ENCODE measurements at places on chromosomes 2 and 18.

- no peak for DNase-seq
Measured at GRCh38 chr2:11919953-11920352, 173.5 kb downstream of the LPIN1 start.

GRCh38 chr2:6826081-6826913 is 39.4 kb downstream of the CMPK2 start:
- no peak for DNase-seq

DNA sequence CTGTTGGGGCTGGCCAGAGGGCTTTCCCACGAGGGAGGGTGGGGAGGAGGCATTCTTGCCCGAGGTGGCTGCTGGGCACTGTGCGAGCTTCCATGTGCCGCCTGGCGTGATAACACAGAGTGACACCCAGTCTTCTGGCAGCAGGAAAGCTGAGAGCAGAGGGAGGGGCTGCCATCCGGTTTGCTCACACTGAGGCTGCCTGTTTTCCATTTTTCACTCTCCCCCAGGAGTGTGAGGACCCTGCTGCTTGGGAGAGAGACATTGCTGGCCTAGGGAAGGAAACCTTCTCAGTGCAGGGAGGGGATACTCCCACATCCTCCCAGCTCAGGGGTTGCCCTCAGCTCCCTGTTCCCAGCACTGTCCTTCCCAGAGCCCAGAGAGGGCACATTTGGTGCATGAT is 73.1 kb downstream of the INHBB start:
- DNase-seq = no peak

DNA sequence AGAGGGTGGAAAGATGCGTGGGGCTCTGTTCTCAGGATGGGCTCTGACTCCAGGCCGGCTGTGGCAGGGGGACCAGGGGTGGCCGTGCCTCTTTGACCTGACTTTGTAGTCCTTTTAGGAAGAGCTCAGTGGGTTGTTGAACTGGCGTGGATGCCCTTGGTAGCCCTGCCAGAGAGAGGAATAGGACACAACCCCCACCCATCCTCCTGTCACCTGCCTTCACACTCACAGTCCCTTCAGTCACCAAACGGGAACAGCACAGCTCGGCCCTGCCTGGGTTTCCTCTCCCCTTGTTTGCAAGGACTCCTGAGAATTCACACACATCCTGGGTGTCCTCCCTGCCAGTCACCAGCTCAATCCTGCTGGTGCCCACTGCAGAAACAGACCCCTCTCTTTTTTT is 20.1 kb upstream of the MRPL33 start:
- DNase-seq = no peak

GRCh38 chr2:75130171-75130570 is 69.1 kb downstream of the TACR1 start:
- DNase-seq = no peak

- no peak for DNase-seq
Measured at GRCh38 chr2:8536686-8537561, 144.9 kb upstream of the ID2 start.

DNA sequence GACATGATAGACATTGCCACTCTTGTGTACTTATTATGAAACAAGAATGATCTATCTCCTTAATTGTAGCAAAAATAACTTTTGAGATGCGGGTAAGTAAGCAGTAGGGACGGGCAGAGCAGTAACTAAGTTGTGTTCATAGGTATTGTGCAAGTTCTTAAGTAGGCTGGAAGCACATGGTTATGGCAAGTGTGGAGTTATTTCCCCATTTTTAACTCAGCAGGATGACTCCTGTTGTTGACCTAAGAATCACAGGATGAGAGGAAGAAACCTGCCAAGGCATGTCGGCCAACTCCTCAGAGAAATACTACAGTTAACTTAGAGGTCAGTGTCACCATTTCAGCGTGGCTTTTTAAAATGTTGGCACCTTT is 51.1 kb upstream of the FN1 start:
- DNase-seq = no peak

DNA sequence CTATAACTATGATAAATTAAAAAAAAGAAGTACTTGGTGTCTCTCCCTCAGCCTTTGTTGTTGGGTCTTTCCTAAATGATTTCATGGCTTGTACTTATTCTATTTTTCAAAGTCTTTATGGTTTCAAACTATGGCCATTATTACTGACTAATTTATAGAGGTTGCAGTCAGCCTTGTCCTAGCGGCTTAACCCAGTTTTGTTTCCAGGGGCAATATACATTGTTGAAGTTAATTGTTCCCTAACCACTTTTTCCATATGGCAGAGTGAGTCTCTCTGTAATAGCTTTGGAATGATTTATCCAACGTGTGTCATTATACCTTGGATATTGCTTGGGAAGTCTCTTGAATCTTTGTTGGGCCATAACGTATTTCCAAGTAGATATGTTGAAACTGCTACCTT is 408.8 kb downstream of the HRH4 start:
- no peak for DNase-seq

DNA sequence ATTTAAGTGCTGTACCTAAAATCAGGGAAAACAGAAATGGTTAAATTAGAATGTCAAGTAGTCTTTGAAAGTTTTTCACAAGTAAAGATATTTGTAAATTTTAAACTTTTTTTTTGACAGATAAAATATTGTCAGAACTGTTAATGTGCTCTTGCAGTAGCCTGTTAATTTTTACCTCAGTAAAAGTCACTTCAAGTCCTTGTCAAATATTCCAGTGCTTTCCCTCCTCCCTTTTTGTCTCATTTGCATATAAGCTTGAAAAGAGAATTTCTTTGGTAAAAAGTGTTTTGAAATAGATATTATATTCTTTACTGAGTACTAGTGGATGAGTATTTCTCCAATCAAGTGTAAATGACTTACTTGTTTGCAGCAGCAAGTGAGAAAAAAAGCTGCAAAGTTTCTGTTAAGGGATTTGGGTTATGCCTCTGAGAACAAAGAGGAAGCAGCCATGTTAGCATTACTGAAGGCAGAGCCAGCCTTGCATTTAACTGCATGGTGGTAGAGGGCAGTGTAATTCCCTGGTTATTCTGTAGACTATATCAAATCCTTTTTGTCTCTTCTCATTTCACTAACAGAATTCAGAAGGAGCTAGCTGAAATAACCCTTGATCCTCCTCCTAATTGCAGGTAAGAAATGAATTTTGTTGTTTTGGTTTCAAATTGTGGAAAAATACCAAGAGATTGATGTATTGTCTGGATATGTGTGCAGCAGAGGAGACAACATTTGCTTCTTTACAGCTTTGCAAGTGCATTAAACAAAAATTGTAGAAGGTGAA is 3.2 kb downstream of the UBE2E3 start:
- no peak for DNase-seq

GRCh38 chr2:157761520-157761919 is 114.6 kb downstream of the ACVR1 start:
- DNase-seq = no peak

DNA sequence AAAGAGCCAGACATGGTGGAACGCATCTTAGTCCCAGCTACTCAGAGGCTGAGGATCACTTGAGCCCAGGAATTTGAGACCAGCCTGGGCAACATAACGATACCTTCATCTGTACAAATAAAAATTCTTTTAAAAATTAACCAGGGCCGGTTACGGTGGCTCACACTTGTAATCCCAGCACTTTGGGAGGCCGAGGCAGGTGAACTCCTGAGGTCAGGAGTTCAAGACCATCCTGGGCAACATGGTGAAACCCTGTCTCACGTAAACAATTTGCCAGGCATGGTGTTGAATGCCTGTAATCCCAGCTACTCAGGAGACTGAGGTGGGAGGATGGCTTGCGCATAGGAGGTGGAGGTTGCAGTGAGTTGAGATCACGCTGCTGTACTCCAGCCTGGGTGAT is 25.8 kb upstream of the KCNG3 start:
- DNase-seq = no peak

- DNase-seq = no peak
Measured at GRCh38 chr2:237529452-237530402, 36.6 kb upstream of the PRLH start.

DNA sequence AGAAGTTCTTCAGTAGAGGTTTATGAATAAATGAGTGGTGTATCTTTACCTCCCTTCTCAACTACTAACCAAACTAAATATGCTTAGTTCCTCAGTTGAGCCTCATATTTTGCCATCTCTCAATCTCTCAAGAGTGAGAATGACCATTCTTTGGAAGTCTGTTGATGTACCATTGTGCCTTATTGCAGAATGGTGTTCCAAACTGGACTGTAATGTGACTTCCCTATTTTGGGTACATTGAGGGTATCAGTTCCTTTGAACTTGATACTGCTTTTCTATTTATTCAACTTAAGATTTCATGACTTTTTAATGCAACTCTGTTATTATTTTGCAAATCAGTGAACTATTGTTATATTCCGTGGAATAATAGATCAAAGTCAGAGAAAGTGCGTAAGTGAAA is 159.4 kb downstream of the PTPRM start:
- DNase-seq = no peak

GRCh38 chr2:206418968-206419367 is 24.4 kb upstream of the ADAM23 start:
- no peak for DNase-seq

DNA sequence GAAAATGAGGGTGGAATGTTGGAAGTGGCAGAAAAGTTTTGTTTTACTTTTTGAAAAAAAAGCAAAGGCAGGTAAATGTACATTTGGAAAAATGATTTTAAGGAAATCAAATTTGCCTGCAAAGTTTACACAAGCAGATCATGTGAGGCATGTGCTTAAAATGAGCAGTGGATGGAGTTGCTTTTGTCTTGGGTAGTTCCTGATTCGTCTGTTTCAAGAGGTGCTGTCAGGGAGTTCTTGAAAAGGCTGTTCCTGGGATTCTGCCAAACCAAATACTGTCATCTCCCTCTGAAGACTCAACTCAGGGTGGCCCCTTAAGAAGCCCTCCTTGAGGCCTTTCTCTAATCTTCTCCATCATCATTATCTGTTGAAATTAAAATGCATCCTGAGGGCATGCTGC is 59.0 kb downstream of the TACR1 start:
- DNase-seq = no peak

DNA sequence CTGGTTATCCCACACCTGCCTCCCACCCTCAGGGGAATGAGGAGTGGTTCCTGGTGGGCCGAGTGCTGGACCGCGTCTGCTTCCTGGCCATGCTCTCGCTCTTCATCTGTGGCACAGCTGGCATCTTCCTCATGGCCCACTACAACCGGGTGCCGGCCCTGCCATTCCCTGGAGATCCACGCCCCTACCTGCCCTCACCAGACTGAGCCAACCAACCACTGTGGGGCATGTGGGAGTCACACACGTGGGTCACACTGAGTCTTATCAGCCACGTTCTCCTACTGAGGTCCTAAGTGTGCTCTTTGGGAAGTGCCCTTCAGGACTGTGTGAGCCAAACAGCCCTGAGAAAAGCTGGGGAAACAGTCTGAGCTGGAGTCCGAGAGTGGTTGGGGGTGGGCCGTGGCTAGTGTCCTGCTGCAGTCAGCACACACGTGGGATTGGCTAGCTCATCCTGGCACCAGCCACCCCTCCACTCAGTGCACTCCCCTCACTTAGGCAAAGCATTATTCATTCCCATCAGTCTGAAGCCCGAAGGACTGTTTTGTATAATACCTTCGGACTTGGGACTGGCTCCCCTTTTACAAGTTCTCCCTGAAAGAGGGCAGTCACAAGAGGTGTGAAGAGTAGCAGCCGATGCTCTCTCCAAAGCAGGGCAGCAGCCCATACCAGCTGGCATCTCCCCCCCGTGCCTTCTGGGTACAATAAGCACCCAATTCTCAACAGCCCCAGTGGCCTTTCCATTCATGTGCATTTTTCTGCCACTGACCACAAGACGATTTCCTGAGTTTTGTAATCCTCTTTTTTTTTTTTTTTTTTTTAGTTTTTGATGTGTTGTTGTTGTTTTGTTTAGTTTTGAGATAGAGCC is 4.6 kb downstream of the TIGD1 start:
- DNase-seq = no peak

DNA sequence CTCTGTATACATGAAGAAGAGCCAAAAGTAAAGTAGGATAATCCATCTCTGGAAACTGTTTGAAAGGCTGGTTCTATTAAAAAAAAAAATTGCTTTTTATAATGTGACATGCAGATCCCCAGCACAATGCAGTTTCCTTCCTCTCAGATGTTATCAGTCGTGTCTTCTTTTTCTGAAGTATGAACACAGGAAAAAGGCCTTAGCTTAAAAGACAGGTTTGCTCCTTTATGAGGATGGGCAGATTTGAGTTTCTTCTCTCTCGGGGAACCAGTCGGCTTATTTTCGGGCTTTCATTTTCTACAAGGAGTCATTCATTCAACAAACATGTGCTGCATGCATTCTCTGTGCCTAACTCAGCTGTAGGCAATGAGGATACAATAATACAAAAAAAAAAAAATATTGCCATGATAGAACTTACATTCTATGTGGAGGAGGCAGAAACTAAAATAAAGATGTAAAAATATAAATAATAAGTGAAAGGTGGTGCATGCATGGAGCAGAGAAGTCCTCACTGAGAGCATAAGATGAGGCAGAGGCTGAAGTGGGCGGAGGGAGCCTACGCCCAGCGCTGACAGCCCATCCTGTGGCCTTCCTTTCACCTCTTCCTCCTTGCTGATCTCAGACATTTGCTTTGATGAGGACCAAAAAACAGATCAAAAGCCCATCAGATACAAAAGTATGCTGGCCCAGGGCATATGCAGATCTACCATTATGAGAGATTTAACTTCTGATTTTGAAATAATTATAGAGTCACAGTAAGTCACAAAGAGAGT is at the start of gene CD226:
CD226 (minus strand) TSS at position 513 of the 773 bp plus-strand sequence; CDS start at position 46, 467 bp downstream.
- DNase-seq = no peak

GRCh38 chr2:124640221-124640750 is 615.2 kb downstream of the CNTNAP5 start:
- DNase-seq = no peak

DNA sequence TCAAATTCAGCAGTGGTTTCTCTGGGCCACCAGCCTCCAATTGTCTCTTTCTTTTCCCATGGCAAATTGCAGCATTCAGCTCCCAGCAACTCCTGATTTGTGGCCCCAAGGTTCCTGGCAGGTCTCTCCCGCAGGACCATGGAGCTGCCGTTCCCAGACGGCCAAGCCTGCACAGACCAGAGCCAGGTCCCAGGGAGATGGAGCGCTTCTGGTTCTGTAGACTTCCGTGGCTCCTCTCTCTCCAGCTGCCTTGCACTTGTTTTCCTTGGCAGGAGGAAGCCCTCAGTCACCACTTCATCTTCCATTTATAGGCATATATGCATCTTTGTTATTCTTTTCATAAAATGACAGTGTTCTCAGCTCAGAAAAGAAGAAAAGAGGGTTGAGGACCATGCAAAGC is 21.7 kb downstream of the TNP1 start:
- no peak for DNase-seq

GRCh38 chr2:134308474-134309385 is 54.9 kb downstream of the MGAT5 start:
- DNase-seq = no peak

DNA sequence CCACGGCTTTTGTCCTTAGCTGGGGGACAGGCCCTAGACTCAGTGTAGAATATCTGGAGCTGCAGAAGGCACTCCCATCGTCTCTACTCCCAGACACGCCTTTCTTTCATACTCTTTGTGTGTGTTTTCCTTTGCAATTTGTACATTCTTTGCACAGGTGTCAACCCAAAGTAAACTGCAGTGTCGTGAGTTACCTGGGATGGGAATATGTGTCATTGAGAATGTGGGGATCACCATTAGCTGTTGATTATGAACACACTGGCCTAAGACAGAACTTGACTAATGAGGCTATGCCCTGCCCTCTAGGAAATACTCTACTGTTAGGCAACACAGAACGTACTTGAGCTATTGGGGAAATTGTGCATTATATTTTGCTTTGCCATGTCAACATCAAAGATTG is 233.3 kb downstream of the SETBP1 start:
- DNase-seq = no peak

GRCh38 chr2:144166743-144167142 is 353.2 kb downstream of the ZEB2 start:
- DNase-seq = no peak
